ENCODE measurements at places on chromosomes 6 and 20.

DNA sequence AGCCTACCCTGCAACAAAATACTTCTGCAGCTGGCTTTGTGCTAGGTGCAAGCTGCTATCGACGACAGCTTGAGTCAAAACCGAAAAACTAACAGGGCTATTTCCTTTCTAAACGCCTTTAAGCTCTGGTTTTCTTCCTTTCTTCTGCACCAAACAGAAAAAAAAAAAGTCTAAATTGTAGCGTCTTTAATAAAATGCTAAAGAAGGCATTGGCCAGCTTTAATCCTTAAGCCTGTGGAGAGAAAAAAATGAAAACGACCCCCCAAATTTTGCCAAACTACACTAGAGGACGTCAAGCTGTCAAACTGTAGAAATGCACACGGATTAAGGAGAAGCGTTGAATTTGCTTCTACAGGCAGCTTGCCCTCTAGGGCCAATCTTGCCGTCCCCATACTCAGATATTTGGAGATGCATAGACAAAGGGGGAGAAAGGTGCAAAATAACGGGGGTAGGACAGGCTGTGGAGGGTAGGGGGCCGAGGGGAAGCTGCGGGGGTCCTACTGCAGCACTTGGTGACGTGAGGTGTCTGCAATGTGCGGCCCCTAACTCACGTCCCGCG, 1.4 kb upstream of the NRN1 start:
- no peak for DNase-seq

DNA sequence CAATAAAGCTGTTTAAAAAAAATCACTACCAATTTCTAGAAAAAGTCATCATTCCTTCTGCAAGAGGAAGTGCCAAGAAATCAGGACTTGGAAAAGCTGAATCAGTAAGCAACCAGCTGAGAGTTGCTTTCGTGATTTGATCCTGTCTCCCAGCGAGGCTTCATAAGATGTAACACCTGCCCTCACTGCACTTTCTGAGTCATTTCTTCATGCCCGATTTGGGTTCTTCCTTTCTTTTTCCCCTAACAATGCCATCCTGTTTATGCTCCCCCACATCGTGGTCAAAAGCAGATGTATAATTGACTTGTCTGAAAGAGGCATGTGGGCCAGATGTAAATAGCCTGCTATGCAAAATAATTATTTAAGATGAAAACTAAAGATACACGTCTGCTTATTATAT, 52.1 kb downstream of the RIPOR2 start:
- no peak for DNase-seq

DNA sequence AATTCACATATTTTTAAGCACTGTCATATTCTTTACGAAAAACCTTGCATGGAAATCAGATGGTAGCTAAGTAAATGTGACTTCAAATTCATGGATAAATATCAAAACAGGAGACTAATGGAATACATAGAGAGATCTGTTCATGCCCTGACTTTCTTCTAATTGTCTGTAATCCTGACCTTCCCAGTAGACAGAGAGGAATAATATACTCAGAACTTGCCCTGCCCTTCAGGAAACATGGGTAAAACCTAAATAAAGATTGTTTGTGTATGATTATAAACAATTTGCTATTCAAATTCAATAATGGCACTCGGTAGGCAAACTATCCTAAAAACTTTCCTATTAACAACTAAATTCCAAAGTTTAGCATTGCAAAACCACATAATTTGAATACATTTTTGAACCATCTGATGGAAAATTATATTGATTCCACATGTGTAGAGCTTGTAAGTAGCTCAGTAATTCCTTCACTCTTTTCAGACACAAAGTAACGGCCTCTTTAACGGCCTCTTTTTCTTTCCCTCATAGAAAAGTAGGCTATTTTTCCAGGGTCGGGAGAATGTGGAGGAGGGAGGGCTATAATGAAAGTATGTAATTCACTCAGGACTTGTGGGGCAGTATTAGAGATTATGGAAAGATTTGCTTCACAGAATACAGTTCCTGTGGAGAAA, 227.6 kb downstream of the ALDH8A1 start:
- DNase-seq = no peak

DNA sequence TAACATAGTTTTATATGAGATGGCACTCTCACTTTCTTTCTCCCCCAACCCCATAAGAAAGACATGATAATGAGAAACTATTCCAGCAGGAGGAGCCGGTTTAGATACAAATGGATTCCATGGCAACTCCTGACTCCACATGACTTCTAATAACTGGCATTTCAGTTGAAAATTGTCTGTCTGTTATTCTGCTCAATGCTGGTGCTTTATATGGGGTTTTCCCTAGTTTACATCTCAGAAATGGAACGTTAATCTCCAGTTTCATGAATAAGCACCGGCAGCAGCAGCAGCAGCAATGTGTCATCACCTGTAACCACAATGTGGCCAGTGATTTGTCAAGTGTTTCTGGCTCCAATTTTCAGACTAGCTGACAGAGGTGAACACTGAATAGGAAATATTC, 8.0 kb upstream of the SIM1 start:
- no peak for DNase-seq

DNA sequence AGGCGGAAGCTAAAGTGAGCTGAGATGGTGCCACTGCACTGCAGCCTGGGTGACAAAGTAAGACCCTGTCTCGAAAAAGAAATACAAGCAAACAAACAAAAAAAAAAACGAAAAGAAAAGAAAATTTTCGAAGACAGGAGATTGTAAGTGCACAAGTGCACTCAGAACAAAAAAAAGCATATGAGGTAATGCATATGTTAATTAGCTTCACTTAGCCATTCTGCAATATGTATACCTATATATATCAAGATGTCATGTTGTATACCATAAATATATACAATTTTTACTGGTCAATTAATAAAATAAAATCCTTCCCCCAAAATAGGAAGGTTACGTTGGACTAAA, 127.5 kb downstream of the RIN2 start:
- DNase-seq = no peak

DNA sequence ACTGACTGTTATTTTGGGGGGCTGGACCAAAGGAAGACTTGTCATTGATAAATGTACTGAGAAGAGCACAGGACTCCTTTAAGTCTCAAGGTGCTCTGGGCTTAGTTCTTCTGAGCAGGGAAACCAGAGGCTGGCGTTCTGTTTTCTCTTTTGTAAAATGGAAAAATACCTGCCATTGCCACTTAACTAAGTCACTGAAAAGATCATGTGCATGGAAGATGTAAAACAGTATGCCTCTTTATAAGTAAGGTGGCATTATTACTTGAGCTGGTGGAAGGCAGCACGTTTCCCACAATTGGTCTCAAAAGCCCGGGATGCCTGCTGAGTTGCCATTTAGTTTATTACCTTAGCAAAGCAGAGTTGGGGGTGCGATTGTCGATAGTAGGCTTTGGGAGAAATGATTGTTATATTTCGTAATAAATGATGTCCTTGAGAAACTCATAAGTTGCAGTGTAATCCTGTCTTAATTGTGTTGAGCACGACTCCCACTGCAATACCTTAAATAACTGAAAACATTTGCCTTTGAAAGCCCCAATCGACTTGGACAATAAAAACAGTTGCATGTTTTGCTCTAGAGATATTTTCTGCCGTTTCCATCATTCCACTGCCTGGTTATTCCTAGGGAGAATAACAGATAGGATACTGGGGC, 3.6 kb downstream of the JARID2 start:
- peak; percentile 39 for DNase-seq
